ENCODE measurements at places on chromosomes 11 and 22. TPM values are rescaled to one million over a fixed set of nuclear protein-coding genes. Genes with fewer than 3 reads are reported as not detected.

The PRRG4 gene
- total RNA-seq, result 12.9 TPM

The FGF3 gene
- total RNA-seq, result not detected

The SYCE3 gene
- total RNA-seq, result 1.3 TPM

The SUSD2 gene
- total RNA-seq, result 1.6 TPM

The ZBTB3 gene
- 2.2 TPM for total RNA-seq

The FOLR2 gene
- total RNA-seq, result not detected
